ENCODE measurements at places on chromosomes 6 and 20.

DNA sequence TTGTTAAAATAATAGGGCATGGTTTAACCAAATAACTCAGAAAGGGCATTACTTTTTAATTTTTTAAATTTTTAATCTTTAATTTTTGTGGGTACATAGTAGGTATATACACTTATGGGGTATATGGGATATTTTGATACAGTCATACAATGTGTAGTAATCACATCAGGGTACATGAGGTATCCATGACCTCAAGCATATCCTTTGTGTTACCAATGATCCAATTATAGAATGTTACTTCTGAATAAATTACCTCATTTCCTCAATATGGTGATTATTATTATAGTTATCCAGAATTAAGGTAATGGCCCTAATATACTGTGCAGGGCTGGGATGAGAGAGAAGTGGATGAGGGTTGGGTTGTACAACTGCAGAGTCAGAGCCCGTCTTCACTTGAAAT lies 45.1 kb upstream of the TMEM30A start:
- no peak for DNase-seq

DNA sequence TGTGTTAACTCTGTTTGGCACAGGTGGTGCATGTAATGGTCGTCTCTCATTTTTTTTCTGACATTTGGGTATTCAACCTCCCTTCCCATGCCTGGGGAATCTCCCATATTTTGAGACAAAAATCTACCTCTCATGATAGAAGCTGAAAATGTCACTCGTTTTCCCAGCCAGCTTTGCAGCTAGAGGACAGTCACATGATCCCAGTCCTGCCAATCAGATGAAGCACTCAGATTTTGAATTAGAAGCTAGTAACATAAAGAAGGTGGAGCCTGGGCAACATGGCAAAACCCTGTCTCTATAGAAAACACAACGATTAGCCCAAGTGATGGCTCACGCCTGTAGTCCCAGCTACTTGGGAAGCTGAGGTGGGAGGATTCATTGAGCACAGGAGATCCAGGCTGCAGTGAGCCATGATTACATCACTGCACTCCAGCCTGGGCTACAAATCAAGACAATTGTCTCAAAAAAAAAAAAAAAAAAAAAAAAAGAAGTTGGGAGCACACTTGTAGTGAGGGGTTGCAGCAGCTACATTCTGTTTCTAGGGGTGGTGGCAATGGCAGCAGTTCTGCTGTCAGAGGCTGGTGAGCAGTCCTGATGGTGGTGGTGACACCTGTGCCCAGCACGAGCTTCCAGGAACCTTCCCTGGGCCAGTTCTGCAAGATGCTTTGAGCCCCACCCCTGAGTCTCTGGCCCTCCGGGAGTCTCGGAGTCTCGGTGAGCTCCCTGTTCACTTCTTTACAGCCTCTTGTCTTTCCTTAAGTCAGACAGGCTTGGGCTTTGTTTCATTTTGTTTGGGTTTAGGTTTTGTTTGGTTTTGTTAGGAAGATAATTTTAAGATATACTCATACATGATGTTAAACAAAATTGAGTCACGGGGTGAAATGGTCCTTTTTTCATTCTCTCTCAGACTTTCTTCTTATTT lies 94.1 kb upstream of the KCNG1 start:
- DNase-seq = no peak

DNA sequence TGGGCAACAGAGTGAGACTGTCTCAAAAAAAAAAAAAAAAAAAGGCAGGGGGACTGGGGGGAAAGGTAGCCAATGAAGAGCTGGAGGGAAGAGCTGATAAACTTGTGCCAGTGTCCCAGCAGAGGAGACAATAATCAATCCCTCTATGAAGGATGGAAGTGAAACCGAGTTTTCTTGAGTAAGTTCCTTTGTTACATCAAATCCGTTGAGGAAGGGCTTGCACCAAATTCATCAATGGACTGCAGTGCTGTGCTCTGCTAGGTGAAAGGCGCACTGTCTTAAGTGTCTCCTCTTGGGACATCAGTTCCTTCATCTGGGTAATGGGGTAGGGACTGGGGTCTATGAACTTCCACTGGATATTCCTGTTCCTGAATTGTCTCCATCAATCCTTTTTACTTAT lies 3.0 kb upstream of the CRIP3 start:
- DNase-seq = no peak

GRCh38 chr6:112050429-112050828 lies 3.5 kb upstream of the CCN6 start:
- DNase-seq = no peak

GRCh38 chr20:43140726-43141125 lies 49.0 kb downstream of the PTPRT start:
- DNase-seq = no peak

- no peak for DNase-seq
These were observed 1.3 kb downstream of the DAAM2 start for GRCh38 chr6:39793516-39793915.

DNA sequence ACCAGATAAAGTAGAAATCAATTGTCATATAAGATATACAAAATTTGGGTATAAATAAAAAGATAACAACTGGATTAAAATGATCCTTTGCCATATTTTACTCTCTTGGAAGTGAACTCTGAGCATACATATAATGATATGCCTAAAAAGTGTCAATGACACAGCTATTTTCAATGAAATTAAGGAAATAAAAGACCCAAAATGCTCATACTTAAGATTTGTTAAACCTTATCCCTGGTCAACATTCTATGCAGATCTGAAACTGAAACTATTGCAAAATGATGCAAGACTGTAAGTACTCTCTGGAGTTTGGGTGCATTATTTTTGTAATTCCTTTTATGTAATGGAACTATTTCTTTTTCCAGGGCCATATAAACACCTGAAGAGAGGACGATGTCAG lies 119.0 kb upstream of the SGK1 start:
- DNase-seq = no peak

DNA sequence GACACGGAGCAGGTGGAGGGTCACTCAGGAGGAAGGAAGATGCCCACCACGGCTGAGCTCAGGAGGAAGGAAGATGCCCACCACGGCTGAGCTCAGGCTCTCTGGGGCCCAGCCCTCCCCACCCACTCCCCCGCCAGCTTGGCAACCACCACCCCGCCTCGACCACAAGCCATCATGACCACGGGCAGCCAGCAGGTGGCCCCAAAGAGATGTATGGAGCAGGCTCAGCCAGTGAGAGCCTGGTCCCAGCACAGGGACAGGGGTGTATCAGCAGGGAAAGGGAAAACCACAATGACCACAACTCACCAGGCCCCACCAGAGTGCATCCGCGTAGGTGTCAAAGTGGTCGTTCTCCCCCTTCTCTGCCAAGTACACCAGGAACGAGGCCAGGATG lies 30.4 kb downstream of the KCNQ2 start:
- no peak for DNase-seq

GRCh38 chr6:111767752-111768430 lies 105.4 kb downstream of the FYN start:
- DNase-seq = no peak

- DNase-seq = no peak
These were observed 655 bp downstream of the FAM184A start for GRCh38 chr6:119077643-119078375.

DNA sequence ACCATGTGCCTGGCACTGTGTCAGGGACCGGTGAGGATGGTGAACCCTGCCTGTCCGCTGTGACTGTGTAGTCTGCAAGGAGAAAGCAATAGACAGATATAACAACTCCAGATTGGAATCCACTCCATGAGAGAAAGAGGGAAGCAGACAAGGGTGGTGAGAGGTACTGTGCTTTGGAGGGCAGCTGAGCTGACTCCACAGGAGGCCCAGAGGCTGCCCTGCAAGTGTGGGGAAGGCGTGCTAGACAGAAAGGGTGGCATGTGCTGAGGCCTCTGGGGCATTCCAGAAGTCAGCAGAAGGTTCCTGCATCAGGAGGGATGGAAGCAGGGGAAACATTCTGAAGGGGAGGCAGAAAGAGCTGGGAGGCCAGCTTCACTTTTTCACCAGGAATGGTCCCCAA lies 39.3 kb upstream of the APCDD1L start:
- no peak for DNase-seq

DNA sequence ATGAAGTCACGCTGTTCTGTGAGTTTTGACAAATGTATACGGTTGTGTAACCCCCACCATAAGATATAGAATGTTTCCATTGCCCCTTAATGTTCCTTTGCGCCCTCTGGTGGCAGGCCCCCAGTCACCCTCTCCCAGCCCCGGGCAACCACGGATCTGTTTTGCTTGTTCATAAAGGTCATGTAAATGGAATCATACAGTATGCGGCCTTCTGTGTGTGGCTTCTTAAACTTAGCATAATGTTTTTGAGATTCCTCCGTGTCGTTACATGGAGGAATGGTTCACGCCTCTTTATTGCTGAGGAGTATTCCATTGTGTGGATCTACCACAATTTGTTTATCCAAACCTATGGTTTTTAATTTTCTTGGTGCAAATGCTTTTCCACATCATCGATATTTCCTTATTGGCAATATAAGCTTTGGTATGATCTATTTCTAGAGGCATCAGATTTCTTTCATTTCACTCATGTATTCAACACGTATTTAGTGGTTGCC lies 28.4 kb downstream of the LYRM2 start:
- DNase-seq = peak; percentile 91

DNA sequence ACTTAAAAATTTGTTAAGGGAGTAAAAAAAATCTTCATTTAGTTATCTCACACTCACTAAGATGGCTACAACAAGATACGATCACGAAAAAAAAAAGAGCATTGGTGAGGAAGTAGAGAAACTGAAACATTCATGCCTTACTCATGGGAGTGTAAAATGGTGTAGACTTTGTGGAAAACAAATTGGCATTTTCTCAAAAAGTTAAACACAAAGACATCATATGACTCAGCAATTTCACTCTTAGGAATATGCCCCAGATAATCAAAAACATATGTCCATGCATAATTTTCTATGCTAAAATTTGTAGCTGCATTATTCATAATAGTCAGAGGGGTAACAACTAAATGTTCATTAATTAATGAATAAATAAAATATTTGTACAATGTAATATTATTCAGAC lies 120.9 kb upstream of the IRAK1BP1 start:
- DNase-seq = no peak

DNA sequence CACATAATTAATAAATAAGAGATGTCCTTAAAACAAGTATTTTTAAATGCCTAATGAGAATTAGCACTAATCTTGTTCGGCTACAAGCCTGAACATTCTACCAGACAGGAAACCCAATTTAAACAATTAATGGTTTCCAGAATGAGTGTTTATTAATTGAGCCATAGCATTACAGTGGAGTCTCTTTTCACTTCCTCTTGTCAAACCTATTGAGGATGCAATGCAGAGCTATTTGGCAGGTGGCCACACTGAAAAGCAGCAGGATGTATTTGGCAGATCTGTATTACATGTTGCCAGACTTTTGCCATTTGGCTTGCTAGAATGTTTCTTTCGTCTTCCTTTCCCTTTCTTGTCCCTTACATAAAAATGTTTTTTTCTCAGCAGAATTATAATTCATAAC lies 475.2 kb upstream of the MARCKS start:
- no peak for DNase-seq

DNA sequence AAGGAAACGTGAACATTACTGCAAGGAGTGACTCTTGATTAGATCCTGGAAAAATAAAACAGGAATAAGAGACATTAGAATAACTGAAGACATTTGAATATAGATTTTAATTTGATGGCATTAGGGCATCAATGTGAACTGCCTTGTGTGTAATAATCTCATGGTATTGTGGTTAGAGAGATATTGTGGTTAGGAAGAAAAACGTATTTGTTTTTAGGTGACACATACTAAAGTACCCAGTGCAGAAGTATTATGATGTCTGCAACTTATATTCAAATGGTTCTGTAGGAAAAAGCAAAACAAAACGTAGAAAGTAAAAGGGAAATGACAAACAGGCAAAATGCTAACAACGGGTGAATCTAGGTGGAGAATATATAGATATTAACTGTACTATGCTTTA lies 65.9 kb upstream of the OGFRL1 start:
- no peak for DNase-seq

DNA sequence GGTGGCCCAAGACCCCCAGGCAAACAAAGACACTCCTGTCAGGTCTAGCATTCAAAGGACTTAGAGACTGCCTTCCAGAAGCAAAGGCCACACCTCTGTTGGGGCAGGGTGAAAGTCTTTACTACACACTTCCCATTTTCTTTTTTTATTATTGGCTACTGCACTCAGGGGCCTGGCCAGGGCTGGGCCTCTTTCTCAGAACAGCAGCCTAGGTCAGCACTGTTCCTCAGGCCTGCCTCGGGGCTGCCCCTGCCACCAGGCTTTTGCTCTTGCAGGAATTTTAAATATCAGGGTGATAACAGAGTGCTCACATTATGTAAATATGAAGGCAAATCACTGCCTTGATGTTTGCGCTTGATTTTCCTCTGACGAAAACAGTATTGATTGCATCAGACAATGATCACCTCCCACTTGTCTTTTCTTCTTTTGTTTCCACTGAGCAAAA lies 18.5 kb downstream of the GSTA4 start:
- DNase-seq = no peak

GRCh38 chr6:44558832-44559251 lies 171.3 kb downstream of the CDC5L start:
- DNase-seq = no peak

- DNase-seq = no peak
These were observed 359.1 kb downstream of the QKI start for GRCh38 chr6:163773646-163774045.

- no peak for DNase-seq
These were observed 36.9 kb upstream of the TRAF3IP2 start for GRCh38 chr6:111642463-111643158.

Measured in mesenteric fat pad (tissue), 1 donor.